ENCODE measurements at places on chromosomes 2 and 18. TPM values are rescaled to one million over a fixed set of nuclear protein-coding genes. Genes with fewer than 3 reads are reported as not detected.

Gene NEURL3
- 2.2 TPM for total RNA-seq

Gene COLEC11
- total RNA-seq: not detected

Gene ADCYAP1
- total RNA-seq: not detected

Gene IL36A
- total RNA-seq: not detected

Gene CENPA
- 38.1 TPM for total RNA-seq
